ENCODE measurements at places on chromosomes 5 and 9.

- no peak for DNase-seq
Measured at GRCh38 chr9:85653153-85653552, 88.6 kb downstream of the AGTPBP1 start.

DNA sequence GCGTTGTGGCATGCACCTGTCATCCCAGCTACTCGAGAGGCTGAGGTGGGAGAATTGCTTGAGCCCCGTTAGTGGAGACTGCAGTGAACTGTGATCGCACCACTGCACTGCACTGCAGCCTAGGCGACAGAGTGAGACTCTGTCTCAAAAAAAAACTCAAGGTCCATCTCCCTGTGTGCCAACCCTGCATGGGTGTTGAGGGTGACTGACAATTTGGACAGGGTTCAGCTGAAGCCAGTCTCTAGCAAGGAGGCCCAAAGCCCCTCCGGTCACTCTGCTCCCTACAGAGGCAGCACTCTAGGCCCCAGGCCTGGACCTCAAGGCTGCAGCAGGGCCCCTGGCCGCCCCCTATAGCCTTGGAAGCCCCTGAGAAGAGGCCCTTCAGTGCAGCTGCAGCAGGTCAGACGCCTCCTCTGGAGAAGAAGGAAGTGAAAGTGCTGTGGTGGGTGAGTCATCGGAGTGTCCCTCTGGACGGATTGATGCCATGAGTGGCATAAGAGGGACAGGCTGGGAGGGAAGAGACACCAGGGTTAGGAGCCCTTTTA lies 39.2 kb upstream of the NEK6 start:
- DNase-seq = no peak

DNA sequence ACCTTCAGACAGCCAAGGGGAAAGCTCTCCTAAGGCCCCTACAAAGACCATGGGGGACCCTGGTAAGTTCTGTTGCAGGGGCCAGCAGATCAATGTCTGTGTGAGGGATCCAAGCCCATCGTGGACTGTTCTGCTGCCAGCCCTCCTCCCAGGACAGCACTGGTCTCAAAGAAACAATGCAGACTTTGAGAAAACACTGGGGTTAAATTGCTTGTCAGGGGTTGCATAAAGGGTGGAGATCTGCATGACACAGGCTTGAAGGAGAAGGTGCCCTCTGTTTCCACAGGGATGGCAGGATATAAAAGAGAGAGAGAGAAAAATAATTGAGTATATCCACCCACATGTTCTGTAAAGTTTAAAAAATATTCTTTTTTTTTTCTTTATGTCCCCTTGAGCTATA lies 157.6 kb upstream of the TBC1D2 start:
- no peak for DNase-seq

- no peak for DNase-seq
Measured at GRCh38 chr5:142320430-142320738, 4.4 kb downstream of the SPRY4 start.

- no peak for DNase-seq
Measured at GRCh38 chr9:38048316-38048969, 20.6 kb downstream of the SHB start.
